Activated T-helper 1 cell treated with anti-CD3 and anti-CD28 coated beads, Interleukin-12 subunit alpha, Interleukin-12 subunit beta, Interleukin-2, Interleukin-4 antibody, amounts not matched to agents 30 ng/mL and 10 ng/mL and 1 ng/mL, durations not matched to agents 14 hours and 24 hours and 36 hours (primary cell): ENCODE measurements at places on chromosomes 16 and 17. TPM values are rescaled to one million over a fixed set of nuclear protein-coding genes. Genes with fewer than 3 reads are reported as not detected.

Gene PRSS8
- total RNA-seq, result not detected in 2 replicates

DNA sequence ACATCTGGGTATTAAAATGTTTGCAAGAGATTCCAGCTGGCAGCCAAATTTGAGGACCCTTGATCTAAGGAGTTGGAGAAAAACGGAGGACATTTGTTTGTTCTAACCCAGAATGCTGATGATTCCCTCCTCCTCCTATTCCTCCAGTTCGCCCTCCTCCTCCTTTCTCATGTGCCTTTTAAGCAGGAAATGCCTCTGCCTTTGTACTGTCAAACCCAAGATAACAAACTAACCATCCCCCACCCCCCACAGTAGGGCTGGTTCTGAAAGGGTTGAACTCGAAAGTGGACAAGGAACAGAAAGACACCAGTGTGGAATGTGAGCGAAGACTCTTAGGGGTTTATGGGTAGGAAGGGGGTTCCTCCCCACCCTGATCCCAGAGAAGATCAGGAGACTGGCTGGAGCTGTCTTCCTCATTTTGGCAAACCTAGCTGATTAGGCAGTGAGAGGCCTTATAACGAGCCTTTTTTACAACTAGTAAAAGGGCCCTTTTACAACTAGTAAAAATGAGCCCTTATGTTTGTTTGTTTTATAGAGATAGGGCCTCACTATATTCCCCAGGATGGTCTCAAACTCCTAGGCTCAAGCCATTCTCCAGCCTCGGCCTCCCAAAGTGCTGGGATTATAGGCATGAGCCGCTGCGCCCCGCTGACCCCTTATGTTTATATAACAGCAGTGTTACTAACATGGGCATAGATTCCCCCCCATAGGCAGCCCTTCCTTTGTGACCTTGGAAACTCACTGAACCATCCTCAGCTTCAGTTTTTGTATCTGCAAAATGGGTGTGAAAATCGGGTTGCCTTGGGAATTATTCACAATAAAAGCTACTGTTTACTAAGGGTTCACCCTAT is 975 bp downstream of the CHD9 start:
- no peak for DNase-seq

- DNase-seq, result no peak
These were observed 278.6 kb downstream of the HAPSTR1 start for GRCh38 chr16:9370061-9370491.

DNA sequence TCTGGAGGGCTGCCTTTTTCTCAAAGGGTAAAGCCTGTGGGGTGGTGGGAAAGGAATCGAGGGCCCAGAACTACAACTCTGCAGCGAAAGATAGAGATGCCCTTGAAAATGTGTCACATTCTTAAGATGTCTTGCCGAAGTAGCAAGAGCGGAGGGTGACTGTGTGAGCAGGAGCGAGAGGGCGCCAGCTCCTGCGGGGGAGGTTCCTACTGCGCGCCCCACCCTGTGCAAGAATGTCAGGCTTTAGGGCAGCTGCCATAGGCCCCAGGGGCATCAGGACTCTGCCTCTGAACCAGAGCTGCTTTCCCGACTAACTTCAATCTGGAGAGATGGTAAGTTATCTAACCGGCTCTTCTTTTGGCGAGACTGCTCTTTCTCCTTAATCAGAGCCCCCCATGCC is 11.8 kb upstream of the ITGAE start:
- DNase-seq, result no peak

Gene TBC1D26
- 0.05 TPM in 1 of 2 replicates, not detected in the other for total RNA-seq

DNA sequence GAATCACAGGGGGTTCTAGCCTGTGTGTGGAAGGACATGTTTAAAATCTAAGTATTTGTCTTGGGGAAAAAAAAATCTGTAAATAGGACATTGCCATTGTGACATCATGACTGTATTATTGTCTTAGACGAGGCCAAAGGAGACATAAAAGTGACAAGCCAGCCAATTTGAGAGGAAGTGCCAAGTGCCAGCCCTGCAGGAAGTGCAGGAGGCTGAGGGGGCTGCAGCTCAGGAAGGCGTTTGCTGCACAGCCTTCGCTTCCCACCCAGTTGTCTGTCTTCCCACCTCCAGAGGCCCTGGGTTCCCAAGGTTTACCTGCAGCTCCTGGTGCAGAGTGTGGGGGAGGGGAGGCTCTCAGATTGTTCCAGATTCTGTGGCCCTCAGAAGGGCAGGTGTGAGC is 1.3 kb downstream of the ADCY7 start:
- DNase-seq, result no peak

DNA sequence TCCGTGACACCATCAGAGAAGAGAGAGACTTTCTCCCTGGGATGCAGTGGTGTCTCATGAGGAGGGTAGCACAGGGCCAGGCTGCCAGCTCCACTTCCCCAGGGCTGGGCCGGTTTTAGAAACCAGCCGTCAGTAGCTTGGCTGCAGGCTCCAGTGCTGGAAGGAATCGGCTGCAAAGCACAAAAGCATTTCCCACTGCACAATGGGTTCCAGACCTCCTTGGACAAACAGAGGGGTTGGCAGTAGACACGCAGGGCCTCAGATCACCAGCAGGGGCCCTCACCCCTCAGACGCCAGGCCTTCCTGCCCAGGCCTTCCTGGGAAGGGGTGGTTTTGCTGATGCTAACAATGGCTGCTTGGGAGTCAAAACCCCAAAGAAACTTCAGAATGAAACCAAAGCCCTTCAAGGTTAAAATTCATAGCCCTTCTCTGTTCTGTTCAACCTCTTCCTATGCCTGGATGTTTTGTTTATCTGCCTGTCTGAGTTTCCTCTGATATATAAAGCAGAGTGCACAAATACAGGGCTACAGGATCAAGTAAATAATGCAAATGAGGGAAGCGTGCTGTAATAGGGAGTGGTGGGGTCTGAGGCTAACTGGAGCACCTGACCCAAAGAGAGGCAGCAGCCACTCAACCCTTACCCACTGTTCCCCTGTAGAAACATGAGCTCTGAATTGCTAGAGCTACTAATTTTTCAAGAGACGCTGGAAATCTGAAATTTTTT is 26.2 kb downstream of the TEKT5 start:
- no peak for DNase-seq

- no peak for DNase-seq
These were observed 42.2 kb upstream of the CNTNAP4 start for GRCh38 chr16:76235025-76235424.

GRCh38 chr17:7712111-7712771 is 5.3 kb upstream of the DNAH2 start:
- no peak for DNase-seq

- no peak for DNase-seq
These were observed 757 bp downstream of the FMNL1 start for GRCh38 chr17:45222289-45222995.

GRCh38 chr17:77962348-77962747 is 3.8 kb downstream of the TNRC6C start:
- DNase-seq, result no peak

DNA sequence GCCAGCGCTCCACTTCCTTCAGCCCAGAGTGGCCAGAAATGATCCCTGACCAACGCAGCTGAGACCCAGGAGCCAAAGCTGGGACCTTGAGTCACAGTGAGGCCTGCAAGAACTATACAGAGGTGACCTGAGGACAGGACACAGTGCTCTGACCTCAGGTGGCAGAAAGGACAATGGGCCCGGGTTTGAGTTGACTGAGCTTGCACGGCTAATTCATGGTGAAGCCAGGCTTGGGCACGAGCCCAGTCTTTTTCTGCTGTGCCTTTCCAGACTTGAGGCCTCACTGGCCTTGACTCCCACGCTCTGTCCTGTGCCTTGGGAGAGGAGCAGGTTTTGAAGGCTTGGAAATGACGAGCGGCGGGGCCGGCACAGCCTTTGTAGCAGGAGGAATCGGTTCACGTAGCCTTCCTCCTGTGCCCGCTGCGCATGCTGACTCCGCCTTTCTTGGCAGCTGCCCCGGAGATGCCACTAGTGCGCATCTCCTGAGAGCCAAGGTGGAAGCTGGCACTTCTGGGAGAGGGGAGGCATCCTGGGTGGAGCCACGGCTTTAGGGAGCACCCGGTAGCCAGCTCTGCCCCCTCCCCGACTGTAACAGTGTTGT is 34.9 kb downstream of the NDEL1 start:
- DNase-seq, result no peak

- no peak for DNase-seq
These were observed 35.3 kb downstream of the LDHD start for GRCh38 chr16:75081179-75081859.

DNA sequence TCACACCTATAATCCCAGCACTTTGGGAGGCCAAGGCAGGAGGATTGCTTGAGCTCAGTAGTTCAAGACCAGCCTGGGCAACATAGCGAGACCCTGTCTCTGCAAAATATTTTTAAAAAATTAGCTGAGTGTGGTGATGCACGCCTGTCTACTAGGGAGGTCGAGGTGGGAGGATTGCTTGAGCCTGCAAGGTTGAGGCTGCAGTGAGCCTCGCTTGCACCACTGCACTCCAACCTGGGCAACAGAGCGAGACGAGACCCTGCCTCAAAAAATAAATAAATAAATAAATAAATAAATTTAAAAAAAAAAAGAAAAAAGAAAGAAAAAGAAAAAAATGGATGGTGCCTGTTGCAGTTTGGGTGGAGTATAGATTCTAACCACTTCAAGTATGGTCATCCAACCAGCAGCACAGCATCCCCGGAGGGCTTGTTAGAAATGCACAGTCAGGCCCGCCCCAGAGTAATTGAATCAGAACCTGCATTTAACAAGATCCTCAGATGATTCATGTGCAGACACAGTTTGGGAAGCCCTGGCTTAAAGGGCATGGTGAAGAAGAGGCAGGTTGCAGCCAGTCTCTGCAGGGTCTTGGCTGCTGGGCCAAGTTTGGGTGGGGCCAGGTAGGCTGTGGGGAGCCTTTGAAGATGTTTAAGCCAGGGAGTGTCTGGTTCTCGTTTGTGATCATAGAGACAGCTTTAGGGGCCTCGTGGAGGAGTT is 40.8 kb downstream of the MRC2 start:
- DNase-seq, result no peak

DNA sequence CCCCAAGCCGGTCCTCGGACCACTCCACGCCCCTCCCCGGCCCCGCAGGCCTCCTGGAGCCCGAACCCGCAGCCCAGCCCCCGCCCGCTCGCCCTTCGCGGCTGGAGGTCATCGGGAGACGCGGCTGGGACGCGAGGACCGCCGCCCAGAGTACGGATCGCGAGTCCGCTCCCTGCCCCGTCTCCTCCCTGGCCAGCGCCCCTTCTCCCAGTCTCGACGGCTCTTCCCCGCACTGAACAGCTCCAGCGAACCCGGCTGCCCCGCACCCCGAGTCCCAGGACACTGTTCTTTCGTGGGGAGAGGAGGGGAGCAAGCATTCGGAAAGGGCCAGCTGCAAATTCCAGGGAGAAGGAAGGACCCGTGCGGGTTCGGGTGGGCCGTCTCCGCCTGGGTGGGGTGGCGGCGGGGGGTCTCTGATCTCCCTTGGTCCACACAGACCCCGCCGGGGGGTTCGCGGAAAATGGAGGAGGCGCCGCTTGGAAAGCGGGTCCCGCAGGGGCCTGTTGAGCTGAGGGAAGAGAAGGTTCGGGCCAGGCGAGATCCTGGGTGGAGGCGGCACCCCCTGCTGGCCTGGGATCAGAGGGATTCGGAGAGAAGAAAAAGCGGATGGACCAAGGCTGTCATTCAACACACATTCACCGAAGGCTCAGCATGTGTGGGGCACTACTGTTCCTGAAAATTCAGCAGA is 632 bp upstream of the RTN4RL1 start:
- DNase-seq, result no peak

Gene STARD3
- total RNA-seq, result 54.7 and 65.3 TPM in 2 replicates

Gene SHISA9
- 0.18 TPM in 1 of 2 replicates, not detected in the other for total RNA-seq

GRCh38 chr16:64370112-64370511 is 751.8 kb downstream of the CDH11 start:
- no peak for DNase-seq

Gene ABCC12
- not detected in 2 replicates for total RNA-seq

DNA sequence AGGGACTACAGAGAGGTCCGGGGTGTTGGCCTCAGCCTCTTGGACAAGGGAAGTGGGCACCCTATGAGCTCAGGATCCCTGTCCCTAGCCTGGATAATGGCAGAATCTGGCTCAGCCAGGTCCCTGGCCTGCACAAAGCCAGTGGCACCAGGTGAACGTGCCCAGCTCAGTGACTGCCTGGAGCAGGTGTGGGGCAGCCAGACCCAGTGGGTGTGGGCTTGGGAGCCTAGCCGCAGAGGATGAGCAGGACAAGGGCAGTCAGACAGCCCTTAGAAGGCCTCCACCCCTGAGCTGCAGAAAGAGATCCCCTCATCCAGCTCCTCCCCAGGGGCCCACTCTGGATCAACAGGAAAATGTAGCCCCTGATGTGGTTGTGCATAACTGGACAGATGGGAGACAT is 585.3 kb downstream of the KCNJ18 start:
- DNase-seq, result no peak

Gene SPATA32
- total RNA-seq, result 0.44 and 0.56 TPM in 2 replicates

Gene SEZ6L2
- 0.16 and 0.32 TPM in 2 replicates for total RNA-seq

DNA sequence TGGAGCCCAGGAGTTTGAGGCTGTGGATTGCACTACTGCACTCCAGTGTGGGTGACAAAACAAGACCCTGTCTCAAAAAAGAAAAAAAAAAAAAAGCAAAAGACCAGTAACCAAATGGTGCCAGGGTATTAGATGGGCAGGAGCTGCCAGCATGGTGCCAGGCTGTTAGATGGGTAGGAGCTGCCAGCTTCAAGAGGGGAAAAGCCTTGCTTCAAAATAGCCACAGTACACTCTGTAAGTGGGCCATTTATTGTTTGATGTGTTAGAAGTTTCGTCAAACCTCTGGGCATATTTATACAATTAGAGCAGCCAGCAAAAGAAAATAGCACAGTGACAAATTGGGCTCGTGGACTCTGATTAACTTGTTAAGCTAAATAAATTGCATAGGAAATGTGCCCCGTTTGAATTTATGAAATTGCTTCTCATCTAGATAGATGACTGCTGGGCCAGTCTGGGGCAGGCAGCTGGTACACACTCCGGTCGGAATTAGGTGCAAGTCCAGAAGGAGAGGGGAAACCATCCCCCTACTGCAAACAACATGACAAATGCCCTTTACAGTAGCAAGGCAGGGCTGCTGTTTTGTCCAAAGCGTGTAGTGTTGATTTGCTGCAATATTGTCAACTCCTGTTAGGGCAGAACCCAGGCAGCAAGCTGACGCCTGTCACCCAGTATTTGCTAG is 126.3 kb upstream of the IRX3 start:
- no peak for DNase-seq

DNA sequence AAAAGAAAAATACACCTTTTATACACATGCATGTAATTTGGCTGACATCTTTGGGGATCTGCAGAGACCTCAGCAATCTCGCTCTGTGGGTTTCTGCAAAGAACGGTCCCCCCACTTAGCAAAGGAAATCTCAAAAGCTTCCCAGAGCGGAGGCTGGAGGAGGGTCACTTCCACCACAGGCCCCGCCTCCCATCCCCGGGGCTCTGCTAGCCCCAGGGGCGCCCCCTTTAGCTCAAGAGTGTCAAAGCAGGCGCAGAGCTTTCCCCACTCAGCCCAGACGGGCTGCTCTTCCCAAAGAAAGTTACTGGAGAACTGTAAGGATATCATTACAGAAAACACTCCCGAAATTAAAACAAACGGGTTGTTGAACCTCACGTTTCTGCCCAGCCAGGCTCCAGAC is 11.4 kb downstream of the SLC13A5 start:
- DNase-seq, result no peak

- DNase-seq, result no peak
These were observed 27.9 kb downstream of the SREBF1 start for GRCh38 chr17:17808706-17809432.
